ENCODE measurements at places on chromosomes 11 and 22.

- DNase-seq = no peak
These were observed 1.8 kb upstream of the SHISAL1 start for GRCh38 chr22:44314425-44315067.

DNA sequence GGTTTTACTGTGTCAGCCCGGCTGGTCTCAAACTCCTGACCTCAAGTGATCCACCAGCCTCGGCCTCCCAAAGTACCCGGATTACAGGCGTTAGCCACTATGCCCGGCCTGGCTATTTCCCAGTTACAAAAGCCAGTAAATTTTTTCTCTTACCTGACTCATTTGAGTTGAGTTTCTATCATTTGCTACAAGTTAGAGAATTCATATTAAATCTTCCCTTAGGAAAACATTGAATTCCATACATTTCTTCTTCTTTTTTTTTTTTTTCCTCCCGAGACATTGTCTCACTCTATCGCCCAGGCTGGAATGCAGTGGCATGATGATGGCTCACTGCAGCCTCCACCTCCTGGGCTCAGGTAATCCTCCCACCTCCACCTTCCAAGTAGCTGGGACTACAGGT, 26.0 kb downstream of the CHEK2 start:
- DNase-seq = no peak

- peak; percentile 73 for DNase-seq
These were observed 712 bp downstream of the CERK start for GRCh38 chr22:46737105-46737975.

GRCh38 chr11:106466521-106467080, 389.1 kb downstream of the AASDHPPT start:
- no peak for DNase-seq

GRCh38 chr11:18313965-18314763, 7.8 kb downstream of the HPS5 start:
- DNase-seq = no peak

GRCh38 chr11:119739021-119739703, 10.2 kb upstream of the NECTIN1 start:
- no peak for DNase-seq

- DNase-seq = peak; percentile 88
These were observed 90.3 kb upstream of the PITPNB start for GRCh38 chr22:28009272-28009827.

DNA sequence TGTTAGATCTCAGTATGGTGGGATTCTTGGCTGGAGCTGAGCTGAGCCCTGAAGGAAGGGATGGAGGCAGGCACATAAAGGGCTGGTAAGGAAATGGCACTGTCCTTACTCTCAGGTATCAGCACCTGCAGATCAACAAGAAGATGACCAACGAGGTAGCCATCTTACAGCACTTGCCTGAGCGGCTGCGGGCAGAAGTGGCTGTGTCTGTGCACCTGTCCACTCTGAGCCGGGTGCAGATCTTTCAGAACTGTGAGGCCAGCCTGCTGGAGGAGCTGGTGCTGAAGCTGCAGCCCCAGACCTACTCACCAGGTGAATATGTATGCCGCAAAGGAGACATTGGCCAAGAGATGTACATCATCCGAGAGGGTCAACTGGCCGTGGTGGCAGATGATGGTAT, 2.4 kb downstream of the CNGA4 start:
- no peak for DNase-seq

- DNase-seq = no peak
These were observed 45.0 kb upstream of the NNMT start for GRCh38 chr11:114250993-114251814.

- no peak for DNase-seq
These were observed 92.4 kb upstream of the SYT13 start for GRCh38 chr11:45378516-45378915.

- DNase-seq = no peak
These were observed 17.2 kb downstream of the TESMIN start for GRCh38 chr11:68734111-68734510.

GRCh38 chr22:35866651-35867050, 149.0 kb downstream of the APOL5 start:
- no peak for DNase-seq

- DNase-seq = no peak
These were observed 18.3 kb upstream of the RAC2 start for GRCh38 chr22:37262346-37262745.

- DNase-seq = no peak
These were observed 20.1 kb upstream of the FCHSD2 start for GRCh38 chr11:73162196-73162740.

GRCh38 chr11:97732011-97732632, 1288.6 kb upstream of the CNTN5 start:
- DNase-seq = no peak

GRCh38 chr11:124394408-124394807, 4.4 kb downstream of the OR8B3 start:
- no peak for DNase-seq

- peak; percentile 85 for DNase-seq
These were observed 9.3 kb downstream of the SLC37A2 start for GRCh38 chr11:125072218-125072960.

GRCh38 chr11:117671370-117671769, 125.6 kb downstream of the DSCAML1 start:
- DNase-seq = no peak

GRCh38 chr11:63761931-63762653, 6.5 kb downstream of the ZFTA start:
- DNase-seq = peak; percentile 23

- DNase-seq = no peak
These were observed 91.8 kb downstream of the FEZ1 start for GRCh38 chr11:125404157-125404810.

DNA sequence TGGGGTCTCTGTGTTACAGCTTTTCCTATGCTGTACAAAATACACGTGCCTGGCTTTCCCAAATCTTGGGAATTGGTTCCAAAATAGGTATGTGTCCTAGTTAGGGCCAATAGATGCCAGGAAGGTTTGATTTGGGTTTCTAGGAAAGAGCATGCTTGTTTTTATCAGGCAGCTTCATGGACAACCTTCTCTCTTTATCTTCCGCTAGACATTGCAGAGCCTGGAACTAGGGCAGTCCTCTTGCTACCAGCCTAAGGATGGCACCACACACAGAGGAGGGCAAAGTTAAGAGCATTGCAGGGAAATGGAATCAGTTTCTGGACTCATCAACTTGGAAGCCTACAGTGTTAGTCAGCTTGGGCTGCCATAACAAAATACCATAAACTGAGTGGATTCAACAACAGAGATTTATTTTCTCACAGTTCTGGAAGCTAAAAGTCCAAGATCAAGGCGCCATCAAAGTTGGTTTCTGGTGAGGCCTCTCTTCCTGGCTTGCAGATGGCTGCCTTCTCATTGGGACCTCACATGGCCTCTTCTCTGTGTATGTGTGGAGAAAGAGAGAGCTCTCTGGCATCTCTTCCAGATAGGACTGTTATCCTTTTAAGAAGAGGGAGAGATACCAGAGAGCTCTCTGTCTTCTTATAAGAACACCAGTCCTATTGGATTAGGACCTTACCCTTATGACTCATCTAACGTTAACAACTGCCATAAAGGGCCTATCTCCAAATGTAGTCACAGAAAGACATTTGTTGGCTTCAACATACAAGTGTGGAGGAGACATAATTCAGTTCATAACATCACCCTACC, 27.3 kb upstream of the CREB3L1 start:
- no peak for DNase-seq

DNA sequence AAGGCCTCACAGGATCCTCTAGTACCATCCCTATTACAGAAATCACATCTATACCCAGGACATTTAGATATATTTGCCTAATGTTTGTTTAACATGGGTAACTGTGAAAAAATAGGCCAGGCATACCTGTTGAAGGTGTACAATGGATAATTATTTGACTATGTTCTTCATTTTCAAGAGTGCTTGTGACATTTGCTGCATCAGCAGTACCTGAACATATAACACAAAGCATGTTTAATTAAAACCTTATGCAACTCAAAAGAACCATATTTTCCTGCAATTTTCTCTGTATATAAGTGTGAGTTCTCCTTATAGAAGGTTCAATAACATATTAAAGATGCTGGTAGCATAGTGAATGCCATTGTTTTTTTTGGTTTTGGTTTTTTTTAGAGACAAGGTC, 8.5 kb upstream of the CCDC34 start:
- no peak for DNase-seq

GRCh38 chr11:118530683-118531596, at the start of gene TMEM25:
TMEM25 (plus strand) TSS chr11:118531192; CDS start chr11:118531802, 610 bp downstream.
- peak; percentile 94 for DNase-seq

DNA sequence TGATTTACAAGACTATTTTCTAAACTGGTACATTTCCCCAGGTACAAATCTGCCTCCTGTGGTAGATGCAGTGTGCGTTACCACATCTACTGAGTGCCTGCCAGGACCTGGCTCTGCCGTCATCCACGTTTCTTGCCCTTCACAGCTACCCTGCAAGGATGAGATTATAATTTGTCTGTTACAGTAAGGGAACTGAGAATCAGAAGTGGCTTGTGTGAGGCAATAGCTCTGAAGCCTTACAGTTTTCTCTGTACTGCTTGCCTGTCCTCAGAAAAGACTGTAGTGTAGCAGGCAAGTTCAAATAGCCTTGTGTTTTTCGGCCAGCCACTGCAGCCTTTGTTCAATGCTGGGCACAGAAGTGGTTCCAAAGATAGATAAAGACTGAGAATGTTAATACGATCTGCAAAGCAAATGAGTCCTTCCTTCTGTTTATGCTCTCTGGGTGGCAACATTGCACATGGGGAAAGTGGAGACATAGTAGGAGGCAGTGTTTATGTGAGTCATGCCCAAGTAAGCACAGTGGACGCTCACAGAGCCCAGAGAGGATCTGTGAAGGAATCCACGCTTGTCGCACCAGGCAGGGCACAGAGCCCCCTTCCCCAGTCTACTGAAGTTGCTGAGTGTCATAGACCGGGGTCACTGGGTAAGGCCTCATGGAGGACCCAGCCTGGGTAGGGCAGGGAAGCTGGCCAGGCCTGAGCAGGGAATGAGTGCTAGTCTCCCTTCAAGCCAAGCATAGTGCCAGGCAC, 49.1 kb downstream of the MICAL2 start:
- no peak for DNase-seq

- no peak for DNase-seq
These were observed 15.7 kb upstream of the GDPD5 start for GRCh38 chr11:75541193-75542087.

DNA sequence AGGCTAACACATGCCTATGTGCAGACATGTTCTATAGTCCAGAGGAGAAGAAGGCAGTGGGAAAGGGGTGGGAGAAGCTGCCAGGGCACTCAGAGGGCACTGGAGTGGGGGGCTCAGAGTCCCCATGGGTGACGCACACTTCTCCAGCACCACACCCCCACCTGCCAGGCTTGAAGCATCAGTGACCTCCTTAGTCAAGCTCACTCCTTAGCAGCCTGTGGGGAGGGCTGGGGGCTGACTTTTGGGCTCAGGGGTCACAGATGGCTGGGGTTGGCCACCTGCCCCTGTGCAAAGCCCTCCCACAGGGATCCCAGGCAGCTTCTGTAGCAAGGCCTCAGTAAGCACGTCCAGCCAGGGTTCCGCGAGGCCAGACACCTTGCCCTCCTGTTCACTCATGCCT, 18.8 kb downstream of the TRIM29 start:
- DNase-seq = no peak

GRCh38 chr22:43628250-43628649, 183.9 kb downstream of the EFCAB6 start:
- DNase-seq = no peak

DNA sequence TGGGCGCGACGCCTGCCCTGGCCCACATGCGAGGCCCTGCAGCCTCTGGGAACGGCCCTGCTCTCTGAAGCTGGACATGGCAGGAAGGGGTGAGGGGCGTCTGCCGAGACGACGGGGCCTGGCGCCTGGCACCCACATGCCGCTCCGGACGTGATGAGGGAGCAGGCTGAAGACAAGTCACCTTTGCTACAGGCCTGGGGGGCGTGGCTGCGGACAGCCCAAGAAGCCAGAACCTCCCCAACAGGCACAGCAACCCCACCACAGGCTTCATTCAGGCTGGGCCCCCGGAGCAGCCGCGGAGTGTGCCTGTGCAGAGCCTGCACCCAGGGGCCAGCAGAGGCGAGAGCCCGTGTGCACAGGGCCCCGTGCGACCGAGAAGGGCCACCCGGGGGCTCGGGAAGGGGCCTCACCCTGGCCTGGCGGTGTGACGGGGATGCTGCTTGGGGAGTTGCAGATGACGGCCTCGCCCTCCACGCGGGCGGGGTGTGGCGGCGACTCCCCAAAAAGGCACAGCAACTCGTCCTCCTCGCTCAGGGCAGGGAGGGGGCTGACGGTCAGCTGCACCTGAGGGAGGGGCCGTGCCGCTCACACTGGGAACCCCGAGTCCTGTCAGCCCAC, 16.6 kb upstream of the MAPK11 start:
- no peak for DNase-seq

GRCh38 chr11:3367221-3367620, 11.7 kb downstream of the ZNF195 start:
- no peak for DNase-seq

DNA sequence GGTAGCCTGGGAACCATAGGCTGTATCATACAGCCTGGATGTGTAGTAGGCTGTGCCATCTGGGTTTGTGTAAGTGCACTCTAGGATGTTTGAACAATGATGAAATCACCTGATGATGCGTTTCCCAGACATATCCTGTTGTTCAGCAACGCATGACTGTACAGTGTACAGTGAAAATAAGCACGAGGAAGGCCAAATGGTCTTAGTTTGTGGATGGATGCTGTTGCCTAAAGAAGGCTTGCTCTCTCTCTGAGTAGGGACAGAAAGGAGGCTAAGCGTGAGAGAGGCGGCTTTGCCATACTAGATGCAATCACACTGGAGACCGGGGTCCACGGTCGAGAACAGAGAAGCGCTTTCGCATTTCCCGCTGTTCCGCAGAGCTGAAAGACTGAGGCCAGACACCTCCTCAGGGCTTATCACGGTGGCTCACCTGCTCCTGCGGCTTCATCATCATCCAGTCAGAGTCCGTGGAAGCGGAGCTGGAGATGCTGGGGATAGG, 27.6 kb upstream of the APLP2 start:
- no peak for DNase-seq

DNA sequence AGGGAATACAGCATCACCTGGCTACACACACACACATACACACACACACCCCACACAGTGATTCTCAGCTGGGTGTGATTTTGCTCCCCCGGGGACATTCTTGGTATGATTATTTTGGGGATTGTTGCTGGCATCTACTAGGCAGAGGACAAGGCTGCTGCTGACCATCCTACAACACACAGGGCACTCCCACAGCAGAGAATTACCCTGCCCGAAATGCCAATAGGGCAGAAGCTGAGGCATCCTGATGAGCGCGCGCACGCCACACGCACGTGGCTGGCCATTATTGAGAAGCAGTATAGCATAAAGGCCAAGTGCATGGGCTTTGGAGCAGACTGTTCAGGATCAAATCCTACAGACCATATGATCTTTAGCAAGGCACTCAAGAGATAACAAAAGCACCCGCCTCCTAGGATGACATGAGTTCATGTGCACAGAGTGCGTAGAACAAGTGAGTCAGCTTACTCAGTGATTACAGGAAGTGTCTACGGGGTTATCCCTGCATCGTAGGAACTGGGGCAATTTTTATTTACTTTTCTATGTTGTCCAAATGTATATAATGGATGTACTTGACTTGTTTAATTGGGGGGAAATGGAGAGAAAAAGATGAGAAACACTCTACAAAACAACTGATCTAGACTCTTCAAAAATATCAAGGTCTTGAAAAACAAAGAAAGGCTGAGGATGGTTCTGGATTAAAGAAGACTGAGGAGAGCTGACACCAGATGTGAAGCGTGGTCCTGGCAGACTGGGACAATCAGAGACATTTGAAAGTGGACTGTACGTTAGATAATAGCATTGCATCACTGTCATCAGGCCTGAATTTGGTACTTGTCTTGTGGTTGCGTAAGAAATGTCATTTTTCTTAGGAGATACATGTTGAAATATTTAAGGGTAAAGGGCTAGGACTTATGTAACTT, 7.2 kb upstream of the EHD1 start:
- DNase-seq = no peak

GRCh38 chr22:46021577-46021976, 44.6 kb upstream of the WNT7B start:
- DNase-seq = no peak
